ENCODE measurements at places on chromosomes 13 and 19.

- no peak for DNase-seq
These were observed 59.8 kb downstream of the TRPM4 start for GRCh38 chr19:49217382-49217781.

DNA sequence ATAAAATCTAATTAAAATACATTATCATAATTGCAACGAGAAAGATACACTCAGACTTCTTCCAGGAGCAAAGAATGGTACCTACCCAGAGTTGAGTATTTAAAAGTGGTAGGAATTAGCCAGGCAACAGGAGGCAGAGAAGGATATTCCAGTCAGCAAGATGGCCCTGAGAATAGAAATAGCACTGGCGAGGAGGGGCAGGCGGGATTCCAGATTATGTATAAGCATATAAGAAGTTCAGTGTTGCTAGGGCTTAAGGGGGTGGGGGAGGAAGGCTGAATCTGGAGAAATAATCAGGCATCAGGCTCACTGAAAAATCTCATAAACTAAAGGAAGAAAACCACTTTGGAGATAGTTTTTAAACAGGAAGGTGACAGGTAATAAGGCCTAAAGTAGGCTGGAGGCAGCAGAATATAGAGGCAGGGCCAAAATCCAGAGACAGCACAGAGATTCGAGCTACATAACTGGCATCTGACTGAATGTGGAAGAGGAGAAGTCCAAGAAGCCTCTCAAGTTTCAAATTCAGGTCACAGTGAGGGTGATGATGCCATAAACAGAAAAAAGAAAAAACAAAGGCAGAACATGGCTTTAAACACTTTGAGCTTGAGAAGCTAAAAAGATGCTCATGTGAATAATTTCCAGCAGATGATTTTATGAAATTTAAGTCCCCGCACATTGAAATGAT is 7.5 kb downstream of the KPNA3 start:
- DNase-seq, result no peak

GRCh38 chr13:112194167-112194530 is 127.2 kb downstream of the SOX1 start:
- no peak for DNase-seq

DNA sequence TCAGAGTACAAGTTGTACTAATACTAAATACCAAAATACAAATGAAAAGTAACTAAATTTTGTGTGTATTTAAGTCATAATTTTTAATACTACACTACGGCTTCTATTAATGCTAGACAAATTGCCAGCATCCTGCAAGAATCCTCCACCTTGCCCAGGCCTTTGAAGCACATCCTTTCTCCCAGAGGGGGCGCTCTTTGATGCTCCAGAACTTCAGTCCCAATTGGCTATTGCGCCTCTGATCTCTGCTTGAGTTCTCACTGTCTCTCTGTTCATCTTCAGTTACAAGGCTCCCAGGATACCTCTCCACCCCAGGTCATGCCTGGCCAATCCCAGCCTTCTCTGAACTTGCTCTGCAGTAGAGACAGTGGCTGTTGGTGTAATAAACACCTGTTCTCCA is 141.0 kb downstream of the DCLK1 start:
- DNase-seq, result no peak

DNA sequence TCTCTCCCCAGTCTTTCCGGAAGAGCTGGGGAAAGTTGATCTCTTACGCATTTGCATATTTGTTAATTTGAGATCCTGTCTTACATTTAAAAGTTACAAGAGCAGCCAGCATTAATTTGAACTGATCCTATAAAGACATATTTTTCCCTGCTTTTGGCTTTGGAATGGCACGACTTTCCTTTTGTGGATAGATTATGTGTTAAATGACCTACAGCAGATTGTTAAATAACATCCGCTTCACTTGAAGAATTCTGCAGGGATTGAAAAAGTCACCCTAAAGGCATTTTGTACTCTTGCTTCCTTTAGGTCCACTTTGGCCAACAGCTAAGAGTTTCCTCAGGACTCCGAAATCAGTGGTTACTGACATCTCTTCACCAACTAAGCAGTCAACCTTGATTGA is 334.0 kb downstream of the TBC1D4 start:
- no peak for DNase-seq

DNA sequence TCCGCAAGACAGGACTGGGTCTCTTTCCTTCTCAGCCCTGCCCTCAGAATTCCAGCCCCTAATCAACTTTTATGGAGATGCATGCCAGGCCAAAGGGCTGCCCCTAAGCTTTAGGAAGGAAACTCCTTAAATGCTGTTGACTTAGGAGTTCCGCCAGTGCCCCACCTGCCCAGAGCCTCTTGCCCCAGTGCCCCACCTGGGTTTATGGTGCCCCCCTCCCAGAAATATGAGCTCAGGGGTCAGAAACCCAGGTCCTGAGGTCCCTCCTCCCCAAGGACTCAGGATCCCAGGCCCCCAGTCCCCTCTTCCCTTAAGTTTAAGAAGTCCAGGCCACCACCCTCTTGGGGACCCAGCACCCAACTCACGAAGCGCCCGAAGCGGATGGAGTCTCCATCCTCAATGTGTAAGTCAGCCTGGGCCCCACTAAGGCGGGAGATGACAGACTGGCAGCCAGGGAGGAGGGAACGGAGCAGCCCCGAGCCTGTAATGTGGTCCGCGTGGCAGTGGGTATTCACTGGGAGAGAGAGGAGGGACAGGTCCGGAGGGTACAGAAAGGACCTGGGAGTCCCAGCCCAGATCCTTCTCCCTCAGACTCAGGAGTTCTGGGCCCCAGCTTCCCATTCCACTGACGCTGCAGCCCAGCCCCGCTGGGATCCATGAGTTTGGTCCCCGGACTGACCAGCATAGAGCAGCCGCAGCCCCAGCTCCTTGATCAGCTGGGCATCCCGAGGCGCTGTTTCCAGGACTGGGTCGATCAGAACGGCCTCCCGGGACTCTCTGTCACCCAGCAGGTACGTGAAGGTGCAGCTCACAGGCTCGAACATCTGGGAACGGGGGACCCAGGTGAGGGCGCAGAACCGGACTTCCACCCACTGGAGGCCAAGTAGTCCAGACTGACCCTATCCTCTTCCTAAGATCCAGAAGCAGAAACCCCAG is 897 bp downstream of the ETHE1 start:
- DNase-seq, result no peak

GRCh38 chr13:58843567-58843966 is 1212.0 kb downstream of the PCDH17 start:
- no peak for DNase-seq

DNA sequence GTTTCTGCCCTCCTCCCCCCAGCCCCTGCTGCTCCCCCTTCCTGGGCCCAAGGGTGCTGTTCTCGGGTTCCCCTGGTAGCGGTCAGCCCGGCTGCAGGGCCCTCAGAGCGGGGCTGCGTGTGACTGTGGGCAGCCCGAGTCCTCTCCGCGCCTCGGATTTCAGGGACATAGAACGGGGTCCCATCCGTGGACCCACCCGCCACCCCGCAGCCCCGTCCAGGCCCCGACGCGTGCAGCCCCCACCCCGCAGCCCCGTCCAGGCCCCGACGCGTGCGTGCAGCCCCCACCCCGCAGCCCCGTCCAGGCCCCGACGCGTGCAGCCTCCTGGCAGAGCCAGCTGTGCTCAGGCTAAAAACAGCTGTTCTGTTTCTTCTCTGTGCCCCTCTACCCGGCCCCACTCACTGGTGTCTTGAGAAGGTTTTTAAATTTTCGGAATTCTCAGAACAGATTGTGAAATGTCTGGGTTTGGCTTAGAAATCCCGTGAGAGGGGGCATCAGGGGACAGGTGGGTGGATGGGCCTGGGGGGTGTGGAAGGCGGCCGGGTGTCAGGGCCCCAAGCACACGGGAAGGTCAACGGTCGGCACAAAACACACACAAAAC is 5.5 kb upstream of the PRTN3 start:
- no peak for DNase-seq

DNA sequence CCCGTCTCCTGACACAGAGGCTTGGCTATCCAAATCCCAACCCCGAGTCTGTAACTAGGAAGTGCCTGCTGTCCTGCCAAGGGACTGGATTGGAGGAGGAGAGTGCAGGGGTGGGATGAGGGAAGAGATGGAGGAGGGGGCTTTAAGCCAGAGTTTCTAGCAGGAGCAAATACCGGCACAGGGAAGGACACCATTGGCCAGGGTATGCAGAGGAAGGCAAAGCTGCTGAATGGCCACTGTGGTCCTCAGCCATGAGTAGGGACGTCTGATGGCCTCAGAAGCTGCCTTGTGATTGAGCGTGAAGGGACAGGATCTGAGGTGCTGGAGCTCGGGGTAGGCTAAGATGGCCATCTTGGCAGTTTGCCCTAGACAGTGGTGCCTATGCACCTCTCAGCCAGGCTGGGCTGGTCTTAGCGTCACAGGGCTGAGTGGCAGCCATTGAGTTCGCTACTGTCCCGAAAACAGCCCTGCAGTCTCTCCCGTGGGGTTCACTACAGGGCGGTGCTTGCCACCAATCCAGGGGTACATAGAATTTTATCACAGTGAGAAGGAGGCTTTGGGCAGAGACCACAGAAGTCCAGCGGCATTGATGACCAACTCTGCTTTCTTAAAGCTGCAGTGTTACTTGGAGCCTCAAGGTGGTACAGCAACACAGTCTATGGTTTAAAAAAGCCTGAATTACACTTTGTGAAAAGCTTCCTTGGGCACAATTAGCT is 61.8 kb downstream of the AKAP11 start:
- no peak for DNase-seq

Measured in NCI-H1105 treated with DMSO at 0.1 percent for 48 hours (cell line).